DMS153 (cell line): ENCODE measurements at places on chromosomes 11 and 22.

GRCh38 chr11:13221722-13222121 lies 55.9 kb upstream of the BMAL1 start:
- no peak for DNase-seq

DNA sequence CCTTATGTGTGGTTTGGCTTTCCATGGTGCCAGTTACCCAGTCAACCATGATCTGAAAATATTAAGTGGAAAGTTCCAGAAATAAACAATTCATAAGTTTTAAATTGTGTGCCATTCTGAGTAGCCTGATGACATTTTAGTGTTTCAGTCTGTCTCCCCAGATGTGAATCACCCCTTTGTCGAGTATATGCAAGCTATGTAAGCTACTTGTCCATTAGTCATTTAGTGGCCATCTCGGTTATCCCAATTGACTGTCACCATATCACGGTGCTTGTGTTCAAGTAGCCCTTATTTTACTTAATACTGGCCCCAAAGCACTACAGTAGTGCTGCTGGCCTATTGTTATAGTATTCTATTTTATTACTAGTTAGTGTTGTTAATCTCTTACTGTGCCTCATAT lies 44.9 kb downstream of the ATG16L2 start:
- no peak for DNase-seq

GRCh38 chr22:47176573-47177333 lies 414.3 kb downstream of the TBC1D22A start:
- DNase-seq, result no peak

DNA sequence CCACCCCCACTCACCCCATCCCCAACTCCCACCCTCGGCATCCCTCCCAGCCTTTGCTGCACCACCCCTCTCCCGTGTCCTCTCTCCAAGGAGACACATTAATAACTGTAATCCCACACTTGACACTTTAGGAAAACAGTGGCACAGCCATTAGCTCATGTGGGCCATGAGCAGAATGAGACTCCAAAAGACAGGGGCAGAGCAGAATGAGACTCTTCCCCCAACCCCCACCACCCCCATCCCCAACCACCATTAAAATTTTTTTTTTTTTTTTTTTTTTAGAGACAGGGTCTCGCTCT lies 6.2 kb upstream of the SLCO2B1 start:
- DNase-seq, result no peak

- no peak for DNase-seq
Measured at GRCh38 chr11:44628730-44629700, 63.6 kb downstream of the CD82 start.

GRCh38 chr11:111422494-111423249 lies 43.6 kb upstream of the POU2AF1 start:
- DNase-seq, result peak; percentile 68
